IPS DF 6.9 (cell line): ENCODE measurements at places on chromosomes 7 and 10.

GRCh38 chr10:43825421-43825820, 176.7 kb upstream of the ZNF32 start:
- no peak for DNase-seq

- no peak for DNase-seq
Observed at GRCh38 chr7:1845536-1846311, 175.6 kb downstream of the ELFN1 start.

- DNase-seq, result no peak
Observed at GRCh38 chr7:155889636-155890511, 77.6 kb upstream of the SHH start.

- no peak for DNase-seq
Observed at GRCh38 chr7:154338701-154339506, 286.7 kb downstream of the DPP6 start.
